Thoracic aorta (tissue), 2 donors: ENCODE measurements at places on chromosomes 6 and 20.

DNA sequence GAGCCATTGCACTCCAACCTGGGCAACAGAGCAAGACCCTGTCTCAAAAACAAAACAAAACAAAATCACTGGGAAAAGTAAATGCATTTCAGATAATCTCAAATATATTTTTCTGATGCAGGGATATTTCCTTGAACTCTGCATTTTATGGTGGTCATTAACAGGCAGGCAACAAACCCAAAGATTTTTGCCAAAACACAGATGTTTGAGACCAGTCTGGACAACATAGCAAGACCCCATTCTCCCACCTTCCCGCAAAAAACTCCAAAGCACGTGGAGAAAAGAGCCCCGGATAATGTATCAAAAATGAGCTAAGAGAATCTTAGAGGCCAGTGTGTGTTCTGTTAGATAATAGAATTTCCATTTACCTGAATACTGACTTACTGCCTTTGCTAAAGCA lies 44.3 kb downstream of the SLC9A8 start:
- no peak for DNase-seq
- peaks cover 9% of the 10 kb centered on the region for H3K36me3 ChIP-seq
- no peak overlapping the region for H3K27ac ChIP-seq
- H3K27me3 ChIP-seq: no peaks in the 10 kb centered on the region

- H3K4me3 ChIP-seq: no peak overlapping the region
- H3K27me3 ChIP-seq: no peaks in the 10 kb centered on the region
- H3K36me3 ChIP-seq: no peaks in the 10 kb centered on the region
- DNase-seq: no peak
- H3K4me1 ChIP-seq: no peaks in the 10 kb centered on the region
Measured at GRCh38 chr6:10230531-10230930, 184.3 kb downstream of the TFAP2A start.

- peaks cover 15% of the 10 kb centered on the region for H3K36me3 ChIP-seq
- DNase-seq: no peak
- H3K4me1 ChIP-seq: peaks cover 23% of the 10 kb centered on the region
- H3K4me3 ChIP-seq: peak overlapping the region; percentile 74
- peak overlapping the region; percentile 76 for H3K27ac ChIP-seq
- no peaks in the 10 kb centered on the region for H3K27me3 ChIP-seq
Measured at GRCh38 chr6:31547727-31548543, 527 bp downstream of the NFKBIL1 start.

DNA sequence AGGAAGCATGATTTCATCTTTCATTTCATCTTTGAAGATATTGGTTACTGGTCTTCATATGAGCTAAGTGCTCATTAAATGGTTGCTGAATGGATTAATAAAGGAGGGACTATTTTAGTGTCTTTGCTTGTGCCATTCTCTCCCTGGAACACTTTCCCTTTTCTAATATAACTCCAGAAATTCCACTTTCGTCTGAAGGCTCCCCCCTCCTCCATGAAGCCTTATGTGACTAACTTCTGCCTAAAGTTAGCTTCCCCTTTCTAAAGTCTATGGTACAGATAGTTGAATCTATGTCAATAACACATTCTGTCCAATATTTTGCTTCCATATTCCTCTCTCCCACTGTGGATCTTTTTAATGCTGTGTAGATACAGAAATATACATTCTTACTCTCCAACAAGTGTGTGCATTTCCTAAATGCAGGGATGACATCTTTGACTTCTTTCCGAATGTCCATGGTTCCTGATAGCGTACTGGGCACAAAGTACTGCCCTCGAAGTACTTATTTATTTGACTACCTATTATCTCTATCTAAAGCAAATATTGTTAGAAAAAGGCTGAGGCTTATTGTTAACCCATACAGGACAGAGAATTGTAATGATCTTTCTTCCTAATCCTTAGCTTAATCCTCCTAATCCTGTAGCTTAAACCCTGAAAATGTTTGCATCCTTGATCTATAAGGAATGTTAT lies 84.7 kb upstream of the ELOVL5 start:
- no peaks in the 10 kb centered on the region for H3K4me1 ChIP-seq
- DNase-seq: no peak
- no peak overlapping the region for H3K27ac ChIP-seq
- H3K36me3 ChIP-seq: no peaks in the 10 kb centered on the region
- H3K4me3 ChIP-seq: no peak overlapping the region

DNA sequence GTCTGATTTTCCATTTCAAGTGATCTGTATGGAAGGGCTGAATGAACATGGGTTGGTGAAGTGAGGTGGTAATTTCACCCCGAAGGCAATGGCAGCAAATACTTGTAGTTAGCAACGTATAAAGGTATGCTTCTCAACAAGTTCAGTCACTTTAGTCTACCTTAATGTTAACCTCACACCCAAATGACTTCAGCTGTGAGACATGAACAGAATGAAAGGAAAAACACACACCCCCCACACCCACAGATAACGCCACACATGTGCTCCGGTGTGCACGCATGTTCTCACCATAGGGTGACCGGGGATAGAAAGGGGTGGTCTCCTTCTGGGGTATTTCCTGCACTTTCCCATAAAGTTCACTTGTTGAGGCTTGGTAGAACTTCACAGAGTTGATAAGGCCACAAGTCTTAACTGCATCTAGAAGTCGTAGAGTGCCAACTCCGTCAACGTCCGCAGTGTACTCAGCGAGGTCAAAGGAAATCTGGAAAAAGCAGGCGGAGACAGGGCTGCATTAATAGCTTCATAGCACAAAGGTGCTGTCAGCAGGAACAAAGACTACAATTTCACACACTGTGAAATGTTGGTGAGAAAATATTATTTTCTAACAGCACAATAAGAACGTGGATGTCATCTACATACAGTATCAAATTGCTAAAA lies 284.8 kb downstream of the GMDS start:
- no peaks in the 10 kb centered on the region for H3K27me3 ChIP-seq
- H3K36me3 ChIP-seq: no peaks in the 10 kb centered on the region

DNA sequence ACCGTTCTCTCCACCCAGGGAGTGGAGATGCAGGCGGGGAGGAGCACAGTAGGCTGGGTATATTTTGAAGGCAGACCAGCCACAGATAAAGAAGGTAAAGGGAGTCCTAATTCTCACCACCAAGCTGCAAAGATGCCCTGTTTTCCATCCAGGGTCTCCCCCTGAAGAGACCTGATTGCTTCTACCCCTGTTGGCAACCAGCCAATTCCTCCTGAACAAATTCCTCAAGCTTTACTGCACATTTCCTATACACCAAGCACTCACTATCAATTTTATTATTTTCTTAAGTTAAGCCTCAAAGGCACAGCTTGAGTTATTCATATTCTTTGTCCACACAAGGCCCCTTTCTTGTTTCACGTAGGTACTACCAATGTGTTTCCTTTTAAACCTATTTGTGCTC lies 214.4 kb downstream of the EYA2 start:
- H3K36me3 ChIP-seq: no peaks in the 10 kb centered on the region
- DNase-seq: no peak

- H3K27me3 ChIP-seq: no peaks in the 10 kb centered on the region
- no peak for DNase-seq
- H3K27ac ChIP-seq: no peak overlapping the region
- no peaks in the 10 kb centered on the region for H3K4me1 ChIP-seq
- no peak overlapping the region for H3K4me3 ChIP-seq
- no peaks in the 10 kb centered on the region for H3K36me3 ChIP-seq
Measured at GRCh38 chr6:101263596-101263995, 129.9 kb upstream of the GRIK2 start.

- no peak for DNase-seq
- peaks cover 34% of the 10 kb centered on the region for H3K4me1 ChIP-seq
- H3K4me3 ChIP-seq: no peak overlapping the region
- no peaks in the 10 kb centered on the region for H3K36me3 ChIP-seq
- H3K27ac ChIP-seq: peak overlapping the region; percentile 14
- H3K27me3 ChIP-seq: no peaks in the 10 kb centered on the region
Measured at GRCh38 chr6:148415511-148416260, 73.0 kb downstream of the SASH1 start.

GRCh38 chr6:22149096-22149495 lies 147.7 kb downstream of the PRL start:
- no peak overlapping the region for H3K27ac ChIP-seq
- peaks cover 10% of the 10 kb centered on the region for H3K4me1 ChIP-seq
- H3K27me3 ChIP-seq: no peaks in the 10 kb centered on the region
- H3K4me3 ChIP-seq: no peak overlapping the region

- no peak overlapping the region for H3K27ac ChIP-seq
- H3K4me3 ChIP-seq: no peak overlapping the region
- no peaks in the 10 kb centered on the region for H3K4me1 ChIP-seq
- H3K36me3 ChIP-seq: no peaks in the 10 kb centered on the region
- H3K27me3 ChIP-seq: no peaks in the 10 kb centered on the region
- DNase-seq: no peak
Measured at GRCh38 chr6:43394982-43395381, 25.5 kb upstream of the ZNF318 start.

DNA sequence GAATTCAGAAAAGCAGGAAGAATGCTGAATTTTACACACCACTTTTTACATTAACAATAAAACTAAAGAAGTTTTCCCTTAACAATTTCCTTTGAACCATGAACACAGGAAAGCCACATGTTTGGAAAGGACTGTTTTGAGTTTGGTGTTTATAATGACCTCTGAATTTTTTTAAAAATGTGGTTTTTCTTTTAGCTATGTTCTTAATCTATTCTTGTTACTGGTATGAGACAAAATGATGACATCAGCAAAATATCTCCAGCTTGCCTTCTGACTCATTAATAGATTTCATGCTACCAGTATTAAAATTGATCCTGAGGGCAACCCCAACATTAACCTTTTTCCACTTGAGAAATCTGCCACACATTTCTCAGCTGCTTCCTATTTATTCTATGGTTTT lies 217.5 kb upstream of the THEMIS start:
- no peaks in the 10 kb centered on the region for H3K36me3 ChIP-seq
- no peak overlapping the region for H3K27ac ChIP-seq
- H3K27me3 ChIP-seq: no peaks in the 10 kb centered on the region

DNA sequence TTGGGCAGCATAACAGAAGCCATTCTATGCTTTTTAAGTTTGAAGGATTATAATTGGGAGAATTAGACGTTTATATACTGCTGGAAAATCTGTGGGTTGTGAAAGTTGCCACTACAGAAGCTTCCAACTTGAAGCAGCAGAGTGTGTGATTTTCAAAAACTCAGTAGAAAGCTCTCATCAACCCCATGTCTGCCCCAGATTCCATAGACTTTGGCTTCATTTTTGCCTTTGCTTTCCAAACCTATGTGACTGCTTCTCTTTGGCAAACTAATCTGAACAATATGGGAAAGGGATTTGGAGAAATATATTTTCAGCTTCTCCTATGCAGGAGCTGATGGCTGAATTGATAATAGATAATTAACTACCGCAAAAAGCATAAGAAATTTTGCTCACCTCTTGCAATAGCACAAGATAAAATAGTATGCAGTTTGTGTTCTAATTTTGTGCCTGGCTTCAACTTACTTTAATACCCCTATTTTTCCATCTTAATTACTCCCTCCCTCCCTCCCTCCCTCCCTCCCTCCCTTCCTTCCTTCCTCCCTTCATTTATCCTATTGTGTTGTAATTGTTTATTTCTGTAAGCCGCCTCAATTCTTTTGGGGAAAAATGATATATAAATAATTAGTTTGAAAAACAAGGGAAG lies 214.1 kb upstream of the HS3ST5 start:
- no peaks in the 10 kb centered on the region for H3K4me1 ChIP-seq
- H3K27ac ChIP-seq: no peak overlapping the region
- H3K27me3 ChIP-seq: no peaks in the 10 kb centered on the region
- no peak for DNase-seq

GRCh38 chr20:57941604-57942381 lies 232.0 kb upstream of the PMEPA1 start:
- H3K27ac ChIP-seq: no peak overlapping the region
- DNase-seq: no peak
- H3K4me1 ChIP-seq: peaks cover 3% of the 10 kb centered on the region
- no peak overlapping the region for H3K4me3 ChIP-seq
- H3K36me3 ChIP-seq: no peaks in the 10 kb centered on the region
